ENCODE measurements at places on chromosomes 5 and 9. TPM values are rescaled to one million over a fixed set of nuclear protein-coding genes. Genes with fewer than 3 reads are reported as not detected.

DNA sequence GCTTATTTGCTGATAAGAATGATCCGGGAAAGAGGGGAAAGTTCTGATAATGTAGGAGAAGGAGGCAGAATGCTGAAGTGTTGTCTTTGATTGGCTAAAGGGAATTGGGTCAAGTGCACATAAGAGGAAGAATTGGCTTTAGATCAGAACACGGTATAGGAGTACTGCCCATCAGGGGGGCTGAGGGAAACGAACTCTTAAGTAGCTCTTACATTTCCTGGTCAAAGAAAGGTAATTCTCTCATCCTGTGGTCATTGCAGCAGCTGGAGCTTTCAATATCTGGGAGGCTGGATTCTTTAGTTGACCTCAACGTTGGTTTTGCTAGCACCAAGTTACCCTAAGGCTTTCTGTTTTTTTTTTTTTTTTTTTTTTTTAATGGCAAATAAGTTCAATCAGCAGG lies 178.7 kb upstream of the NR3C1 start:
- no peak for DNase-seq

PCDHGB1 gene
- 6.7 TPM for total RNA-seq

- no peak for DNase-seq
Measured at GRCh38 chr5:143741421-143741820, 70.5 kb upstream of the HMHB1 start.

GRCh38 chr5:168136340-168136739 lies 155.1 kb upstream of the WWC1 start:
- no peak for DNase-seq
